AML-193 (cell line): ENCODE measurements at places on chromosomes 13 and 19.

- no peak for DNase-seq
Measured at GRCh38 chr13:113918580-113918979, 54.7 kb upstream of the GAS6 start.

DNA sequence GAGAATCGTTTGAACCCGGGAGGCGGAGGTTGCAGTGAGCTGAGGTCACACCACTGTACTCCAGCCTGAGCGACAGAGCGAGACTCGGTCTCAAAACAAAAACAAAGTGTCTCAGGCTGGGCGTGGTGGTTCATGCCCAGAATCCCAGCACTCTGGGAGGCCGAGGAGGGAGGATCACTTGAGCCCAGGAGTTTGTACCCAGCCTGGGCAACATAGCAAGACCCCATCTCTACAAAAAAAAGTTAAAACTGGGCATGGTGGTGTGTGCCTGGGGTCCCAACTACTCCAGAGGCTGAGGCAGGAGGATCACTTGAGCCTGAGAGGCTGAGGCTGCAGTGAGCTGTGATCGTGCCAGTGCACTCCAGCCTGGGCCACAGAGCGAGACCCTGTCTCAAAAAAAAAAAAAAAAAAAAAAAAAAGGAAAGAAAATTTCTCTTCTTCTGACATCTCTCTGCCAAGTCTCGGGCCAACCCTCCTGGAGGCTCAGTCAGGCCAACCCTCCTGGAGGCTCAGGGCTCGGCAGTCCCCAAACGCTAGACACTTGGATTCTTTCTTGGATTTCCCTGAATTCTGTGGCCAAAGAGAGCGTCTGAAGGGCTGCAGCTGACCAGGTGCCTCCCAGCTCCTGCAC lies 26.3 kb downstream of the ARID3A start:
- no peak for DNase-seq

GRCh38 chr19:46745521-46746280 lies at the start of gene FKRP:
TSS of gene FKRP (plus strand) at chr19:46746057. CDS start at chr19:46755451, 9,394 bp downstream.
- DNase-seq = no peak

DNA sequence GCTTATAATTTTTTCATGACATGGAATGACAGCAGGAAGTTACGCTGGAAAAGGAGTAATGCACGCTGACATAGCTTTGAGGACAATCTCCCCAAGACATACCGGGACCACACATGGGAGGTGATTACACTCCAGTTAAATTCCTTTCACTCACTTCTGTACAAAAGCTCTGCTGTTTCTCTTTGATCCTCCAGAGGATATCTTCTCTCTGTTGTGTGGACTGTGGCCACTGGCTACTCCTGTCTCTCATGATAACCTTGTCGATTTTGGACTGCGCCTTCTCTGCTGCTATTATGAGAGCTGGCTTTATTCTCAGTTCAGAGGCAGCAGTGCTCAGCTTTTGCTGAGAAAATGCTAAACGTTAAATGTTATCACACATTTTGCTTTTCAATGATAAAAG lies 464.6 kb downstream of the FGF9 start:
- DNase-seq = no peak

- no peak for DNase-seq
Measured at GRCh38 chr19:31528261-31528660, 179.0 kb upstream of the TSHZ3 start.

DNA sequence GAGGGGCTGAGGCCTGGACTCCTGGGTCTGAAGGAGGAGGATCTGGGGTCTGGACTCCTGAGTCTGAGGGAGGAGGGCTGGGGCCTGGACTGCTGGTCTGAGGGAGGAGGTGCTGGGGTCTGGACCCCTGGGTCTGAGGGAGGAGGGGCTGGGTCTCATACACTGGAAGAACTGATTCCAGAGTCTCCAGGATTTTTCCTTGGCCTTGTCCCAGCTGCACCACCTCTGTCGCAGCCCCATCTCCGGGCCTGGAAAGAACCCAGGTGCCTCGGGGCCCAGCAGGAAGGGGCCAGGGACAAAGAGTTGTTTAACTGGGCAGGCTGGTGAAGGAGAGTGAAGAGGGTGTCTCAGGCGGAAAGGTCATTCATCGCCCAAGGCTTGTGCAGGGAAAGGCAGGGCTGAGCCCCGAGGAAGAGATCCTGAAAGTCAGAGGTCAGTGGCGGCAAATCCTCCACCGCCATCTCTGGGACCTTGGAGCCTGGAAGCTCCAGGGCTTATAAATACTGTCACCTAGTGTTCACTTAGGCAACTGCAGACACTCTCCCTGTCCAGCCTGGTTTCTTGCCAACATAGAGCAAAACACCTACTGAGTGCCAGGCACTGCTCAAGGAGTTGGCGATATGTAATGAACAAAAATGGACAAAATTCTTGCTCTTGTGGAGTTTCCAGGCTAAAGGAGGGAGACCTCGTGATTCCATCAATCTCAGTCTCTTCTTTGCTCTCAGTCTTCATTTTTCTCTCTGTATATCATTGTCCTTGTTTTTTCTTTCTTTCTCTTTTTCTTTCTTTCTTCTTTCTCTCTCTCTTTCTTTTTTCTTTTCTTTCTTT lies 4.4 kb upstream of the KCNN4 start:
- DNase-seq = peak; percentile 79

DNA sequence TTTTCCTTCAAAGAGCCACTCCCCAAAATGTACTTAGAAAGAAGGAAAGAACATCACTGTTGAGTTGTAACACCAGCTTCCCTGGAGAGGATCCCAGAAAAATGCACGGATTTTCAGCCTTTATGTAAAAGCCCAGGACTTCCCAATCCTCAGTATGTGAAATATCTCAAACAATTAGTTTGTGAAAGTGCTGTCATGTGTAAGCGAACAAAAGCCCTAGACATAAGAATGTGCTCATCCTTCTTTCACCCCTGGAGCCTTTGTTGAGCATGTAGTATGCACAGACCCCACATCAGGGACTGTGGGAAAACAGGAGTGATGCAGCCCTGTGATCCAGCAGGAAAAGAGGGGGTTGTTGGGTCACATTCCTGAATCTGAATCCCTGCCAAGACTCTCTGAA lies 441.4 kb upstream of the ZNF507 start:
- no peak for DNase-seq
